ENCODE measurements at places on chromosomes 7 and 10.

GRCh38 chr10:93711891-93712290 lies 9.5 kb upstream of the FRA10AC1 start:
- peak; percentile 20 for DNase-seq

GRCh38 chr7:28410628-28411531 lies 1.4 kb upstream of the CREB5 start:
- DNase-seq: peak; percentile 65

DNA sequence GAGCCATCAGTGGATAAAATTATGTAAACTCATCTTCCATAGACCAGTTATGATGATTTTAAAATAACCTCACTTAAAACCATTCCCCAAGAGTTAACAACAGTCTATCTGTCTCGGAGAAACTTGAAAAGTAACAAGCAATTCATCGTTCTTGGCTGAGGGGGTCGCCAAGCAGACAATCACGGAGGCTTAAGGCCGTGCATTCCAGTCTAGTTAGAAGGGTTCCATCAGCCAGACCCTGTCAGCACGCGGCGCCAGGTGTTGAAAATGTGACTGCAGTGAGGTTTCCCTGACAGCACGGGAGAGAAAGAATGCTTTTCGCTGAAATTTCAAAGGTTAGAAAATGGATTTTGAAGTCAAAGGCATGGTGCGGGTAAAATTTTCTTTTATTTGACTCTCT lies 1025.0 kb upstream of the CELF2 start:
- DNase-seq: peak; percentile 33

- peak; percentile 73 for DNase-seq
Measured at GRCh38 chr7:56074371-56074791, 10.3 kb downstream of the SUMF2 start.

DNA sequence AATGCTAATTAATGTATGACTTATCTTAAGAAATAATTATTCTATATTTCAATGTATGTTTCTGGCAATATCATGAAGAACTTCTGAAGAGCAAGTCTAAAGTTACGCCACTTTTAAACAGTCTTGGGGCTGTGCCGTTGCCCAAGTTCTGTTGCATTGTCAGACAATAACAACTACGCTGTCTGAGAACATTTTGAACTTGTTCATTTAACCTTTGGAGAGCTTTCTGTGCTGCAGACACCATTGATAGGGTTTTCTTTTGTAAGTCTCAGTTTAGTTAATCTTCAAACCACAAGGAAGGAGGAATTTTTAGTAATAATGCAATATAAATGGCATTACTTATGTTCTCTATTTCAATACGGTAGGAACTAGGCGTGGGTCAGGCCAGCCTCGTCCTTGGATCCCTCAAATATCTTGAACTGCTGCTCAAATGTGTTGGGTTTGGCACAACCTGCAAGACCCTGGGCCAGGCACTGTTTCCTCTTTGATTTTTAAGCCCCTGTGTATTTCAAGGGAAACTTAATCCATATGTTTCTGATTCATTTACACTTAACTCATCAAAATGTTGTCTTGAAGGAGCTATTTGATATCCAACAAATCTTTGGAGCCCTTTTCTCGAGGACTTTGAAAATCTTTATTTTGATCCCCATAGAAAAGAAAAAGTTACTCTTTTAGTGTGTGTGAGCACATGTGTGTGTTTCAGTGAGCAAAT lies 215.5 kb downstream of the INHBA start:
- no peak for DNase-seq

DNA sequence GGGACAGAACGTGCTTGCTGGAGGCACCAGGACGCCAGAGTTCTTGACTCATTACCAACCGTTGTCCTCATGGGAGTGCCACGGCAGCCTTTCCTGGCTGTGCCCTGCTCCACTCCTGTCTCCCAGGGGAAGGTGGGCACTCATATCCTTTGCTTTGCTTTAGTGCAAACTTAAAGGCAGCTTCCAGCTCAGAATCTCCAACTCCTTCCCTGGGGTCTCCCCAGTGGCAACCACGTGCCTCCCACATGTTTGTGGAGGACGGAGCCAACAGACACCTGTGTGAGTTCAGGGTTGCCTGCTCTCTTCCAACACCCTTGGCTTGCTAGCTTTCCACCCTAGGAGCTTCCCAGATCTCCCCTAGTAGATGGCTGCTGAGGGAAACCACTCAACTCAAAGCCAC lies 52.0 kb upstream of the HMX3 start:
- no peak for DNase-seq

DNA sequence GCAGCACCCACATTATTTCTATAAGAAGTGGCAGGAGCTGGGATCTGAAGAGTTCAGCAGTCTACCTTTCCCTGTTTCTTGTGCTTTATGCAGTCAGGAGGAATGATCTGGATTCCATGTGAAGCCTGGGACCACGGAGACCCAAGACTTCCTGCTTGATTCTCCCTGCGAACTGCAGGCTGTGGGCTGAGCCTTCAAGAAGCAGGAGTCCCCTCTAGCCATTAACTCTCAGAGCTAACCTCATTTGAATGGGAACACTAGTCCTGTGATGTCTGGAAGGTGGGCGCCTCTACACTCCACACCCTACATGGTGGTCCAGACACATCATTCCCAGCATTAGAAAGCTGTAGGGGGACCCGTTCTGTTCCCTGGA lies 874 bp upstream of the RBP3 start:
- no peak for DNase-seq

GRCh38 chr10:125209591-125210355 lies 49.4 kb upstream of the CTBP2 start:
- DNase-seq: peak; percentile 43

DNA sequence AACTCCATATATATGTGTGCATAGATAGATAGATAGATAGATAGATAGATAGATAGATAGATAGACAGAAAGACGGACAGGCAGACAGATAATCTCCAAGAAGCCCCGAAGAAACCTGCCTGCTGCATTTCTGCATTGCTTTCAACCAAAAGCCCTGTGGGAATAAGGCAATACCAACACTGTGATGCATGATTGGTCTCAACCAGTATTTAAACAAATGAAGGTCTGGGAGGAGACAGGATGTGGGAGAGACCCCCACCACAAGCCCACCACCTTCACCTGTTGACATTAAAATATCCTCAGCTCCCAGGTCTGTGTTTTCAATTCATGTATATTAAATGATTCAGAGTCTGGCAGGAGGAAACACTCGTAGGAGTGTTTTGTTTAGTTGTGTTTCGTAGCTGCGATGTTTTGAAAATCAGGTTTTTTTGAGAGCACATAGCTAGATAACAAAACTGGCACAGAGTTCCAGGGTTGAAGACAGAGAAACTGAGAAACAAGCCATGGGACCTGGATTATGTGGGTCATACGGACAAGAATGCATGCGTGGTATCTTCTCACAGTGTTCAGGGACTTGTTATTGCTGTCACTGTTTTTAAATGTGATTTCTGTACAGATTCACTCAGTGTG lies 200.7 kb upstream of the AHR start:
- no peak for DNase-seq

DNA sequence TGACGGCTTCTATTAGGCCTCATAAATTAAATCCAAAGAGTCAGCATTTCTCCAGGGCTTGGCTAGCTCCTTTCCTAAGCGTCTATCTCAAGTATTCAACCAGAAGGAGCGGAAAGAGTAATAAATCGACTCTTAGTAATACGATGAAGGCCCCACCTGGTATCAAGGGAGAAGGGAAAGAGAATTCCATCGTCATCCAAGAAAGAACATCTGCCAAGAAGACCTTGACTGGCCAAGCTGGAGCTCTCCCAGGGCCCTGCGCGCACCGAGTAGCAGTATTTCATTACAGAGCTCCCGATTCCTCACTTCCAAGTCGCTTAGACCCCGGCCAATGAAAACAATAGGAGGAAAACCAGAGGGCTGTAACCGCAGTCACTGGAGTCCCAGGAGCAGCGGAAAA lies 178.0 kb upstream of the FRMD4A start:
- DNase-seq: peak; percentile 73

- no peak for DNase-seq
Measured at GRCh38 chr10:26799342-26799741, 61.4 kb downstream of the ABI1 start.

DNA sequence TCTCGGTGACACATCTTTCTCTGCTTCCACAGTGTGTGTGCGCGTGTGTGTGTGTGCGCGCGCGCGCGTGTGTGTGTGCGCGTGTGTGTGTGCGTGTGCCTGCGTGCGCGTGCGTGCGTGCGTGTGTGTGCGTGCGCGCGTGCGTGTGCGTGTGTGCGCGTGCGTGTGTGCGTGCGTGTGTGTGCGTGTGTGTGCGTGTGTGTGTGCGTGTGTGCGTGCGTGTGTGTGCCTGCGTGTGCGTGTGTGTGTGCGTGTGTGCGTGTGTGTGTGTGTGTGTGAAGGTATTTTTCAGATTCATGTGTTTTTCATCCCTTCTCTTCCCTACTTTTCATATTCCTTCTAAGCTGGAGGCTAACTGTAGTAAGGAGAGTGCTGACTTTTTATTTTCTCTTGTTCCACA lies 148.4 kb downstream of the CREB5 start:
- no peak for DNase-seq

- peak; percentile 97 for DNase-seq
Measured at GRCh38 chr7:27677912-27678612, 15.4 kb upstream of the HIBADH start.

DNA sequence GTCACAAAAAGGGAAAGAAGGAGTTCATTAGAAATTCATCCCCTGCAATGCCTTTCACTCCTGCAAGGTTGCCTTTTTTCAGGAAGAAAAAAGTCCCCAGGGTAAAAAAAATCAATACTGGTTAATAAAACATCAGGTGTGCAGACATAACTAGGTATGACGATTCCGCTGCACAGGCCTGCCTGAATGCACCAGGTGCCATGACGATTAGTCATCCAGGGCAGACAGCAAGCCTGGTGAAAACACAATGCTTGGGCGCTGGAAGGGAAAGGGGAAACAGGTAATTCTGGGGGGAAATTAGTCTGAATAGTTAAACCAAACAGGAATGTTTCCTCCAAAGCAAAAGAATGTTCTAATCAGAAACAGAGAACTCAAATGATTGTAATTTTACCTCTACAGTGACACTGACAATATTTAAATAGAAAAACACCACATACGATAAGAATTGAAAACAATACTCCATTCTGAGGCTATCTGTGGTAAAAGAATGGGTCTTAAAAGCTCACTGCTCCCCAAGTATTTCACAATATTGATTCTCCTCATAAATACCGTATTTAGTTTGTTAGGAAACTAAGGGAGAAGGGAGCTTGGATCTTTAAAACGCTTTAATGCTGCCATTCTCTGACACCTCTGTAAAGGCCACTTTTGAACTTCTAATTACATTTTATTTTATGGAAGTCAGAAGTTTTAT lies 45.2 kb downstream of the VPS41 start:
- no peak for DNase-seq

GRCh38 chr10:86261470-86261869 lies 105.1 kb downstream of the GRID1 start:
- no peak for DNase-seq

DNA sequence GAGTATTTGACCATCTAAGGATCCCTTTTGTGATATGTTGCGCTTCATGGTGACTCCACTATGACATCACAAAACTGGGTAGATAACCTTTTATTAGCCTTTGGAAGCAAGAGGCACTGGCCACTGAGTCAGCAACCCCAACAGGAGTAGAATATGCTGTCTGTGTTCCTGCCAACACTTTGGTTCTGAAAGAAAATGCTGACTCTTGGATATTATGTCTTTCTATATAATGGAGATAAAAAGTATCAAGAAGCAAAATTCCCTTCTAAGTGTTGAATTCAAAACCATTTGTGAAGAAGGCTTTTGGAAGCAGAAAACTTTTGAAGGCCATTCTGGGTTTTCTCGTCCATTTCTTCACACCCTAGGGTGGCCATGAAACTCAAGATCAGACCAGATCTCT lies 346.2 kb upstream of the LRGUK start:
- DNase-seq: no peak

- no peak for DNase-seq
Measured at GRCh38 chr10:77401683-77402082, 235.9 kb downstream of the KCNMA1 start.

- DNase-seq: no peak
Measured at GRCh38 chr7:155362380-155363145, 64.9 kb downstream of the INSIG1 start.
